H1 (cell line): ENCODE measurements at places on chromosomes 2 and 18. TPM values are rescaled to one million over a fixed set of nuclear protein-coding genes. Genes with fewer than 3 reads are reported as not detected.

The ALPG gene
- total RNA-seq: 0.56 and 0.75 TPM in 2 replicates

The LIMS3 gene
- total RNA-seq: 2.0 and 2.7 TPM in 2 replicates

The RTP5 gene
- total RNA-seq: not detected in 2 replicates

The UCN gene
- total RNA-seq: not detected in 2 replicates

The CYS1 gene
- total RNA-seq: 0.13 and 0.25 TPM in 2 replicates

The NAT8 gene
- not detected in 2 replicates for total RNA-seq

The UGT1A9 gene
- not detected in 2 replicates for total RNA-seq

The PLCD4 gene
- 0.50 and 0.61 TPM in 2 replicates for total RNA-seq

The FOXD4L1 gene
- not detected in 2 replicates for total RNA-seq

The RAB12 gene
- 42.1 and 45.9 TPM in 2 replicates for total RNA-seq

The TRPM8 gene
- total RNA-seq: 0.54 TPM in 1 of 2 replicates, not detected in the other

The IHH gene
- not detected in 2 replicates for total RNA-seq

The PLA2R1 gene
- total RNA-seq: 1.5 and 2.2 TPM in 2 replicates

The GPR39 gene
- 0.63 and 0.65 TPM in 2 replicates for total RNA-seq

The GMCL1 gene
- total RNA-seq: 21.9 and 26.1 TPM in 2 replicates

The RAMP1 gene
- 0.65 and 2.0 TPM in 2 replicates for total RNA-seq

The TUBB8B gene
- total RNA-seq: 0.36 and 0.60 TPM in 2 replicates

The ASIC4 gene
- 0.19 and 0.22 TPM in 2 replicates for total RNA-seq

The C2orf78 gene
- total RNA-seq: 0.21 and 0.39 TPM in 2 replicates

The MOCOS gene
- 5.8 and 6.5 TPM in 2 replicates for total RNA-seq

The CYTIP gene
- total RNA-seq: 0.23 TPM in 1 of 2 replicates, not detected in the other

The RPRM gene
- total RNA-seq: 16.2 and 16.3 TPM in 2 replicates

The INO80C gene
- 46.5 and 48.9 TPM in 2 replicates for total RNA-seq

The CPLX4 gene
- total RNA-seq: not detected in 2 replicates

The ESPNL gene
- 1.3 and 1.8 TPM in 2 replicates for total RNA-seq

The GREB1 gene
- total RNA-seq: 41.7 and 43.4 TPM in 2 replicates

The SKOR2 gene
- total RNA-seq: 0.11 and 0.21 TPM in 2 replicates

The POMC gene
- total RNA-seq: 1.7 and 2.2 TPM in 2 replicates

The ABCG8 gene
- not detected in 2 replicates for total RNA-seq

The FSIP2 gene
- total RNA-seq: 1.4 and 1.7 TPM in 2 replicates

The POTEJ gene
- total RNA-seq: not detected in 2 replicates

The EXOC6B gene
- total RNA-seq: 30.1 and 33.0 TPM in 2 replicates

The SNTG2 gene
- total RNA-seq: 14.3 and 18.1 TPM in 2 replicates

The PDE6D gene
- total RNA-seq: 33.7 and 37.8 TPM in 2 replicates

The SLC16A14 gene
- total RNA-seq: 1.8 and 2.1 TPM in 2 replicates

The MC4R gene
- not detected in 2 replicates for total RNA-seq

The BUB1 gene
- total RNA-seq: 113 and 118 TPM in 2 replicates

The SLC9A4 gene
- not detected in 2 replicates for total RNA-seq

The CCDC178 gene
- not detected in 2 replicates for total RNA-seq

The KCNIP3 gene
- 1.9 and 2.9 TPM in 2 replicates for total RNA-seq

The LYG1 gene
- total RNA-seq: 0.86 TPM in 1 of 2 replicates, not detected in the other

The ZBTB7C gene
- 0.23 and 0.45 TPM in 2 replicates for total RNA-seq

The PSMA8 gene
- not detected in 2 replicates for total RNA-seq
